ENCODE measurements at places on chromosomes 5 and 9.

GRCh38 chr9:109582386-109582785, 84.3 kb upstream of the PTPN3 start:
- no peak for DNase-seq

DNA sequence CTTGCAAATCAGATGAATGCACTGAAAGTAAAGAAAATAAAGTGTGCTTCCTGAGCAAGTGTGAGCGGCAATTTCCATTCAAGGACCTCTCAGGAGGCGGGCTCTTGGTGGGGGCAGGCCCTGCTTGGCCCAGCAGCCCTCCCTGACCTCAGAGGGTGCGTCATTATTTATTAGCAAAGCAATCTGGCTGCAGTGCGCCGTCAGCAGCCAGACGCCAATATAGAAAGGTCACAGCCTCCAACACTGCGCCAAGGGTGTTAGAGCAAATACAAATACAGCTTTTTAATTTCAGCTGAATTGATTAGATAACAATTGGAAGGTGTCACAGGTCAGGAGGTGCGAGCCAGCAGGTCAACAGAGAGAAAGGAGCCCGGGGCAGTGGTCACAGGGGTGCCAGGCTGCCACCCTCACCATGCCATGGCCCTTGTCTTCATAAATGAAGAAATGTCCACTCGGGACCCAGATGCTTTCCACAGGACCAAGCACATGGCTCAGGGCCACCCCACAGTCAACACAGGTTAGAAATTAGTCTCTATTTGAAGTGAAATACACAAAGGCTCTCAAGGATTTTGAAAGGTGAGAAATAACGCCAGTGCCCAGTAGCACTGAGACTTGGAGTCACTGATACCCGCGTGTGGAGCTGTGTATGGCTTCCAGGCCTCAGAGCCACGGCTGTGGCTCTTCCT, 309.8 kb downstream of the IRX2 start:
- DNase-seq = no peak

- no peak for DNase-seq
Observed at GRCh38 chr9:124399323-124399967, 15.8 kb downstream of the PSMB7 start.

- DNase-seq = no peak
Observed at GRCh38 chr5:160233215-160233614, 3.9 kb downstream of the FABP6 start.

DNA sequence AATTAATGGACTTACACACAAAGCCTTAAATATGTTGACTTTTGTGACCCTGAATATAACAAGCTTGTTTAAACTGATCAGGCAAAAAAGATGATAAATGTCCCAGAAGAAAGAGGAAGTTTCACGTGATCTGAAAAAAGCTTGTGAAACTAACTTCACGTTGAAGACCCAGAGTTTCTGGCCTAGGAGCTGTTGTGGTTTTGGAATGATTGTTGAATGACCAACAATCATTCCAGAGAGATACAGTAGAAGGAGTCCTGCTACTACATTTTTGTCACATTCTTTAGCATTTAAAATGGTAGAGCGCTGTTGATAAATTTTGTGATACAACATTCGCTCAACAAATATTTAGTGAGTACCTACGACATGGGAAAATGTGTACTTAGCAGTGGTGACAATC, 143.1 kb upstream of the FBN2 start:
- no peak for DNase-seq

GRCh38 chr9:82140471-82140870, 151.9 kb downstream of the SPATA31D1 start:
- peak; percentile 8 for DNase-seq

DNA sequence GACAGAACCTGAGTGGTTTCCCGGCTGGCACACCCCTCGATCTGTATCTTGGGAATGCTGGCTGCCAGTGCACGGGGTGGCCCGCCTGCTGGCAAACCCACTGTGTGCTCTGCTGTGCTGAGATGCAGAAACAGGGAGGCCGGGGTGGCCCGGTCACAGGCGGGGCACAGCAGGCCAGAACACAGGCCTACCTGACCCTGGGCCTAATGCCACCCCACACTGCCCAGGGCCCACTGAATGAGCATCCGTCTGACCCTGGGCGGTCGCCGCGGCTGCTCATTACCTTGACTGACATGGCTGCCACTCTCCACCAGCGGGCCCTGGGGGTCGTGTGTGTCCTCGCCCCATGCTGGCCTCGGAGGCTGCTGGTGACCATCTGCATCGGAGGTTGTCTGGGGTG, 14.2 kb upstream of the QSOX2 start:
- DNase-seq = no peak

DNA sequence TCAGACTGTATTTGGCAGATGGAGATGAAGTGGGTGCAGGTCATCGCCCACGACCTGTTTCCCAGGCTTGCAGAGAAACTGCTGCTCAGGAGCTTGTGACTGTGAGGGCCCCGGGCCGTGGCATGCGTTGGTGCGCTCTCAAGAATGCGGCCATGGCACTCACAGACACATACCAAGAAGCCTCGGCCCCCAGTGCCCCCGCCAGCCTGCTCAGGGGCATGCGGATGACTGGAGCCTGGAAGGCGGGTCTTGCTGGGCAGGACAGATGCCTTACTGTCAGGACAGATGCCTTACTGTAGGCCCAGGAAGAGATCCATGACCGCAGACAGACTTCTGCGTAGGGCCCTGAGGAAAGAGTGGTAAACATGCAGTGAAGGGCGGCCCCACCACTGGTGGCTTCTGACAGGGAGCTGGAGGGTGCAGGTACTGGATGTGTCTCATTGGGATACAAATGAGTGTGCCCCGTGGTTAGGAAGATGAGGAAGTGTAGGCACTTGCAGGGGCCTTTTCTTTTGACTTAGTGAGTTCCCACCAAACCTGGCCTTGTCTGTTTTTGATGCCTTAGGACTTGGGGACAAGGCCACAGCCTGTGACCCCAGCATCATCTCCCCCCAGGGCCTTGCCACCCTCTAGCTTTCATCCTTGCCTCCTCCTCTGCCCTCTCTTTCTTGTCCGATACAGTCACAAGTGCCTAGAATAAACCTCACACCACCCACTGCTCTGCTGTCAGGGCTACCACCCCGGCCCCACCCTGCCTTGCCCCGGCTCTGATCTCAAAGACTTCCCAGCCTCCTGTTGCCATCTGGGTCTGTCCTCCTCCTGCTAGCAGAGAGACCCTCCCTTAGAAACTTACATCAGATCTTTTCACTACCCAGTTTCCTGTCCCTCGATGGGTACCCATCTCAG, 68.8 kb upstream of the ABL1 start:
- no peak for DNase-seq

DNA sequence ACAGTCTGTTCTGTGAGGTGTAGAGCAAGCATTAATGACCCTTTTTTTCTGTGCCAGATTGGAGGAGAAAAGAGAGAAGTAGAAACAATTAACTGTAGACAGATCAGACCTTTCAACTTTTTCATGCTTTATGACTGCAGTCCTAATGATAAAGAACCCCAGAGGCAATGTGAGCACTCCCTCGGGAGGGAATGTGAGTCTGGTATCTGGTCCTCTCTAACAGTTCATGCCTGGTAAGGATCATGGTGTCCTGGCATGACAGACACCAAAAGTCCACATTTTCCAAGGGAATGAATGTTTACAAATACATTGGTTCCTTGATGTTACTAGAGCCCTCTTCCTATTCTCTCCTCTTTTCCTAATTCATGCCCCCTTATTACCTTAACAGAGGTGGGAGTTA, 70.3 kb downstream of the MTAP start:
- no peak for DNase-seq

DNA sequence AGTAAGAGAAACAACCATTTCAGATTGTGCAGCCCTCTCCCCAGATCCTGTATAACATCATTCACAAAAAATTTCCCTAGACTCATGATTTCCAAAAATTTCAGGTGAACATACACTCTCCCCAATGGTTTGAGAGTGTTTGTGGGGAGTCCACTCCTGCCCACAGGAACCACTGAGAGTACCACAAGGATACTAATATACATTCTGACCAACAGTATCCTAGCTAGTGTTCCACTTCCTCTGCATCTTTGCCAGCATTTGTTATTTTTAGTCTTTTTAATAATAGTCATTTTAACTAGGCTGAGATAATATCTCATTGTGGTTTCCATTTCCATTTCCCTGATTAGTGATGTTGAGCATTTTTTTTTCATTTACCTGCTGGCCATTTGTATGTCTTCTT, 155.4 kb downstream of the DTWD2 start:
- DNase-seq = no peak

DNA sequence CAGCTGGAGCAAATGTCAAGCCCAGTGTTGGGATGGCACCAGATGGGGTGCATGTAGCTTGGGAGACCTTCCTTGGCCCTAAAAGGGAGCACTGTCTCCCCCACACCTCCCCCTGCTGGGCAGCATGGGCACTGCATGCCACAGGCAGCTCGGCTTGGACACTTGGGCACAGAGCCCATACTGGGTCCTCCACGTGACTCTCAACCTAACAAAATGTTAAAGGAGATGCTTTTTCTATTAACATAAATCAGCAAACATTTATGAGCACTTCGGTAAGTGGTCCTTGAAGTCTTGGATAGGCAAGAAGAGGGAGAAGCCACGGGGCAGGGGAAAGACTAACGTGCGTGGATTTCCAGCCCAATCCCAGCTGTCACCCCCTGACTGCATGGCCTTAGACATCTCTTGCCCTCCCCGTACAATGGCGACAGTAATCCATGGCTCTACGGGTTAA, 23.9 kb upstream of the MAPK9 start:
- peak; percentile 32 for DNase-seq

- no peak for DNase-seq
Observed at GRCh38 chr5:78563621-78564020, 85.0 kb downstream of the LHFPL2 start.

- no peak for DNase-seq
Observed at GRCh38 chr5:145948921-145949320, 12.5 kb downstream of the SH3RF2 start.

- no peak for DNase-seq
Observed at GRCh38 chr9:76989501-76989900, 30.0 kb upstream of the FOXB2 start.

GRCh38 chr5:177350776-177351391, 584 bp downstream of the LMAN2 start:
- DNase-seq = no peak

DNA sequence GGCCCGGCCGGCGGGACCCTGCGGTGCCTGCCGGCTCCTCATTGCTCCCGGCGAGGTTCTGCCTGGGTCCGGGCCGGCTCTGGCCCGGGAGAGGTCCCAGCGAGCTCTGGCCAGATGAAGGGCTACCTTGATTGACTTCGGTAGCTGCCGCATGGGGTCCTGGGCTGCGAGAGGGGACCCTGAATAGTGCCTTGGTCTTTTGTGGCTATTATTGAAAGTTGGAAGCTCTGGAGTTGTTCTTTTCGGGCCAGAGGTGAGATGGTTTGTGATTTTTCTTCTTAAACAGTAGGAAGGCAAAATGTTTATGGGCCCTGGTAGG, 635 bp downstream of the NAA35 start:
- no peak for DNase-seq

- DNase-seq = no peak
Observed at GRCh38 chr5:24566933-24567332, 77.8 kb downstream of the CDH10 start.

- DNase-seq = no peak
Observed at GRCh38 chr5:54638106-54638505, 120.5 kb downstream of the SNX18 start.

DNA sequence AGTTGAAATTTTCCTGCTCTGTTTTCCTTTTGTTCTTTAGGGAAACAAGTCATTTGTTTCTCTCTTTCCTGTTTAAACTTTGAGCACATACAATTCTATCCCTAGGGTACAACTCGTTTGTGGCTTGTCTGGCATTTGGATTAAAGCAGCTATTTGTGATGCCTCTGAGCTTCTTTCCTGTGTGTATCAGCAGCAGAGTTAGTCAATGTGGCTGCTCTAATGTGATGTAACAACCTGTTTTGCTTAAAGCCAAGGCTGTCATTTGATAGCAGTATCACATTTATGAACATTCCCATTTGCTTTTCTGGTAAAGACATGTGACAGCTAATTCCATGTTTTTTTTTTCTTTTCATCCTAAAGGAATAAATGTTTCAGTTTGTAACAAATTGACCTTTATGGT, 314.3 kb upstream of the CHD1 start:
- DNase-seq = no peak

GRCh38 chr9:136093995-136094881, 851 bp downstream of the NACC2 start:
- peak; percentile 33 for DNase-seq

DNA sequence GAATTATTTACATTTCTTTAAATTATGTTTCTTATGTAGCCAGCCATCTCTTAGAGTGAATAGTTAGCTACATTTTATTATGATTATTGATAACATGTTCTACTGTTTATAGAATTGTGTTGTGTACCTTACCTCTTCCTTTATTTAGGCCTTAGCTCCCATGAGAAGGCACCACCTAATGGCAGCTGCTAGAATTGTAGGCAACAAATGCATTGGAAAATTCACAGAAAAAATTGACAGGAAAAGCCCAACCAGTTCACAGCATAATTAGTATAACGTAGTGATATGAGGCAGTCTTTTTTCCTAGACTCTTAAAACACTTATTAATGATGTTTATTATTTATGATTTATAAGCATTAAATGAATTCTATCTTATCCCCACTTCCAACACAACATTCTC, 175.8 kb downstream of the WDR70 start:
- DNase-seq = no peak

DNA sequence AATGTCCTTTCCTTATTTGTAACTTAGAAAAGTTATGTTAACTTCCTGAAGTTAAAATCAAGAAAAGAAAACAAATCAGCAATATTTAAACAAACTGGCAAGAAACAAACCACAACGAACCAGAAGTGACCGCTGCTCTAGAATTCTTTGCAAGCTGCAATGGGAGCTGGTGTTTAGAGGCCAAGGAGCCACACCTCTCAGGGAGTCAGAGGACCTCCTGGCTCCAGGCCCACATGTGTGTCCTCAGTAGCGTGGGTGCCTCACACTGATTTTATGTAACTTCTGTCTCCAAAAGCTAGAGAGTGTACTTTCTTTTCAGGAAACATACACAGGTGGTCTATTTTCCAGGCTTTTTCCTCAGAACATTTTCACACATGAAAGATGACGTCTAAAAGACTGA, 100.4 kb downstream of the IRX2 start:
- no peak for DNase-seq

DNA sequence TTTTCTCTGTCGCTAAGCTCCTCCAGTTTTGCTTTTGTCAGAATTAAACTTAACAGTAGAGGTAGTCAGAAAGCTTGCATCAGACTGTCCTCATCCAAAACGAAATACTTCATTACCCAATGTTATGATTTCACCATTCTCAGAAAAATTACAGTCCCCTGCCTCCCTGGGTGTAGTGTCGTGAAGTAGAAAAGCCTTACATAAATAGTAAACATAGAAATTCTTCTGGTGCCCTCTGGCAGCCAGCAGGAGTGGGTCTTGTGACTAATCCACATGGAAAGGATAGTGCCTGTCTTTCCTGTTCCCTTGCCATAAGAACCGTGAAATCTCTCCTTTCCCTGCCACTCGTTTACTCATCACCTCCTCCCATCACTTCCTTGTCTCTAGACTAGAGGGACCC, 230.6 kb downstream of the GNA14 start:
- DNase-seq = no peak
